GM12892 (cell line): ENCODE measurements at places on chromosomes 2 and 18.

DNA sequence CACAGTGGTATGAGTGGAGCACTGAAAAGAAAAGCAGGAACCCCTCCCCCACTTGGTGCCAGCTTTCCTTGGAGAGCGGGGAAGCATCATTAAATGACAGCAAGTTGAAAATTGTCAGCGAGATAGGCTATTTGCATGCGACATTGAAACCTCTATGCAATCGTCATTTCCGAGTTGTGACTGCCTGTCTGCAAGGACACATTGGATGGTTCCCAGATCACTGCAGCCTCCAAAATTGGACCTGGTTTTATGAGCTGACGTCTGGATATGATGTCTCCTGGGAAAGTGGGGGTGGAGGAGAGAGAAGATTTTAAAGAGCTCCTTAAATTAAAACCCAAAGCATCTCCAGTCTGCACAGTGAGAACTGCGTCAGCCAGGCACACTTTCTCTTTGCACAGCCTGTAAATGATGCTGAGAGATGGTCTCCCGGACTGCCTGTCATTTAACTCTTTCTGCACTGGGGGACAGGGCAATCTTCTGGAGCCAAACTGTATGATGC, 57.8 kb upstream of the KIF5C start:
- DNase-seq: no peak

DNA sequence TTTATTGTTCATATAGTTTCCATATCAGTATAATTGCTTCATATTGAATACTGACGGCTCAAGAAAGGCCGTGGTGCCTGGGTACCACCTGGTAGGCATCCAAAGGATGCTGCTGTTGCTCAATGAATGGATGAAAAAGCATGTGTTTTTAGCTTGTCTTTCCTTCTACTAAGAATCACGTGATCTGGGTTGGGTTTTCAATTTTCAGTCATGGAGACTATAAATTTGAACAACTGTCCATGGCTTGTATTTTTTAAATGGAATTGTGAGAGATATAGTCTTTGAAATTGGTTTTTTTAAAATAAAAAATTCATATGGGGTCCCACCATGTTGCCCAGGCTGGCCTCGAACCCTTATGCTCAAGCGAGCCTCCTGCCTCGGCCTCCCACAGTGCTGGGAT, 25.3 kb downstream of the EMILIN2 start:
- no peak for DNase-seq

DNA sequence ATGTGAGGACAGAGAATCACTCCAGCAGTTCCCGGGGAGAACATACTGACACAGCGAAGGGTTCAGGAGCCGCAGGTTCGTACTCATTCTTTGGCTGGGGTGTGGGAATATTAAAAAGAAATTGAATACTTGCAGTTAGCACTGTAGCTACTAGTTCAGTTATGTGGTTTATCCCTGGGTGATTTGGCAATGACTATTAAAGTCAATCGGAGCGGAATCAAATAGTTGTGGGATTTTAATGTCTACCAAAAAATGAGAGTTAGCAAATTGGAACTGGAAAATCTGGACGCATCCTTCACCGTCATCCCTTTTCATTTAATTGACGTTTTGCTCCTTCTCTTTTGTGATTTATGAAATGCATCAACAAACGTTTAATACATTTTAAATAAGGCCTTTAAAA, 50.8 kb downstream of the GBX2 start:
- DNase-seq: no peak

GRCh38 chr2:221555494-221555846, 16.6 kb downstream of the EPHA4 start:
- DNase-seq: no peak
